ENCODE measurements at places on chromosomes 4 and X. TPM values are rescaled to one million over a fixed set of nuclear protein-coding genes. Genes with fewer than 3 reads are reported as not detected.

Gene COX7B2
- not detected for polyA plus RNA-seq

DNA sequence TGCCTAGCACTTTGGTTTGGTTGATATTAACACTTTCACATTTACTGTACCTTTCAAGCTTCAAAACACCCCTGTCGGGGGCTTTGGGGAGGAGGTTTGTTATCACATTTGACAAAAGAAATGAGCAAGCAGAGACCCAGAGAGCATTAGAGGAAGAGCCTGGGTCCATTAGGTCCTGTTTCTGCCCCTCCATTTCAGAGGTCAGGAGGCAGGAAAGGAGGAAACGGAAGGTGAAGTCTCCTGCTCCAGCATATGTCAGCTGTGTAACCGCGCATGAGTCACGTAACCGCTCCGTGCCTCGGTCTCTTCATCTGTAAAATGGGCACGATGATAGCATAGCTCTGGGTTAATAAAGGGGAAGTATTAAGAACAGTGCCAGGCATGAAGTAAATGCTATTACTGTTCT is 201.9 kb upstream of the BCOR start:
- no peak for DNase-seq

- no peak for DNase-seq
These were observed 31.5 kb upstream of the ELF2 start for GRCh38 chr4:139208404-139208945.

Gene LINC00632
- 9.9 TPM for polyA plus RNA-seq

DNA sequence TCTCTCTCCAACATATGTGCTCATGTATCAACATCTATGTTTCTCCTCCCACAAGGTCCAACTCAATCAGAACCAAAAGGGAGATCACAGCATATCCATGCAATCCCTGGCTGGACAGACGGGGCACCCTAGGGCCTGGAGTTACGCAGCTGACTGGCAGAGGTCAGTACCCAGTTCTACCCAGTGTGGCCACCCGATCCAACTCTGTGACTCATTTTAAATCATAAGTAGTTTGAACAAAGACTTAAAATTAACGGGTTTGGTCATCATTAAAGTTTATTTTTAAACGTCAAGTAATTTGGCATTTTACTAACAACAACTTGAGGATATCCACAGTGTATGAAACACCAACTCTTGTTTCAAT is 59.5 kb downstream of the APBB2 start:
- DNase-seq: no peak

GRCh38 chr4:106291678-106292077 is 24.3 kb downstream of the TBCK start:
- no peak for DNase-seq

All from renal pelvis (tissue), 12 donors.